ENCODE measurements at places on chromosomes 12 and 14. TPM values are rescaled to one million over a fixed set of nuclear protein-coding genes. Genes with fewer than 3 reads are reported as not detected.

GRCh38 chr12:18868717-18869116 lies 130.8 kb downstream of the CAPZA3 start:
- no peaks in the 10 kb centered on the region for H3K36me3 ChIP-seq
- DNase-seq, result no peak
- peaks cover 2% of the 10 kb centered on the region for H3K27me3 ChIP-seq
- H3K4me1 ChIP-seq, result peaks cover 19% of the 10 kb centered on the region

DNA sequence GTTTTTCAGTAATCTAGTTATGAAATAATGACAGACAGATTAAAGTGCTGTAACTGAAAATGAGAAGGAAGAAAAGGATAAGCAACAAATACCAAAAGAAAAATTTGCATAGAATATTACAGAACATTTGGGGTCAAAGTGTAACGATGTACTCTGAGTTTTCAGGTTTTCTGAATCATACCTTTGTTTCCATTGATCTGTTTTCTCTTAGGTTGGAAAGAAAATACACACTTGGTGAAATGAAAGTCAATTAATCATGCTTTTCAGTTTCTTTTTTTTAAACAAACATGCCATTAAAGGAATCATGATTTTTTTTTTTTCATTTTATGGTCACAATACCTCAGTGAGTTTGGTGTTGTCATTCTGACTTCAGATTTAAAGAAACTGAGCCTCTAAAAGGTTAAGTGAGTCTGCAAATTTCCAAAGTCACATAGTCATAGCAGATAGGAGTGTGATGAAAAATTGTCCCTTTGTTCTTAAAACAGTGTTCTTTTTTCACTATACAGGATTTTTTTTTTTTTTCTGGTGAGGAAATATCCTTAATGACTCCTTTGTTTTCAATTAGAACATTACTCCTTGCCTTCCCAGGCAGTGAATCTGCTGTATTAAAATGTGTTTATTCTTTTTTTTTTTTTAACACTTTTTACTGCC lies 35.9 kb upstream of the PZP start:
- H3K27me3 ChIP-seq, result peaks cover 10% of the 10 kb centered on the region
- H3K4me1 ChIP-seq, result peaks cover 50% of the 10 kb centered on the region
- H3K4me3 ChIP-seq, result no peak overlapping the region
- peak overlapping the region; percentile 56 for H3K27ac ChIP-seq

DNA sequence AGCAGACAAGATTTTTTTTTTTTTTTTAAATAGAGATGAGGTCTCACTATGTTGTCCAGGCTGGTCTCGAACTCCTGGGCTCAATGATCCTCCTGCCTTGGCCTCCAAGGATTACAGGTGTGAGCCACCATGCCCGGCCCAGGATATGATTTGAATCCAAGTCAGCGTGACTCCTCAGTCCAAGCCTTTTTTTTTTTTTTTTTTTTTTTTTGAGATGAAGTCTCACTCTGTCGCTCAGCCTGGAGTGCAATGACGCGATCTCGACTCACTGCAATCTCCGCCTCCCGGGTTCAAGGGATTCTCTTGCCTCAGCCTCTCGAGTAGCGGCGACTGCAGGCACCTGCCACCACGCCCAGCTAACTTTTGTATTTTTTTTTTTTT lies 6.9 kb downstream of the CABP1 start:
- H3K4me1 ChIP-seq, result peaks cover 15% of the 10 kb centered on the region
- H3K4me3 ChIP-seq, result no peak overlapping the region
- H3K36me3 ChIP-seq, result no peaks in the 10 kb centered on the region
- peaks cover 63% of the 10 kb centered on the region for H3K27me3 ChIP-seq
- no peak for DNase-seq

GRCh38 chr14:32827514-32827913 lies 111.2 kb upstream of the NPAS3 start:
- DNase-seq, result no peak
- H3K4me3 ChIP-seq, result no peak overlapping the region
- H3K36me3 ChIP-seq, result no peaks in the 10 kb centered on the region
- no peaks in the 10 kb centered on the region for H3K4me1 ChIP-seq
- no peak overlapping the region for H3K27ac ChIP-seq

SRRM4 gene
- total RNA-seq, result not detected

VCPKMT gene
- 6.6 TPM for total RNA-seq

SOX5 gene
- 1.1 TPM for total RNA-seq

YBX3 gene
- 157 TPM for total RNA-seq
